NCI-H1417 treated with DMSO at 0.1 percent for 48 hours (cell line): ENCODE measurements at places on chromosomes 7 and 10.

DNA sequence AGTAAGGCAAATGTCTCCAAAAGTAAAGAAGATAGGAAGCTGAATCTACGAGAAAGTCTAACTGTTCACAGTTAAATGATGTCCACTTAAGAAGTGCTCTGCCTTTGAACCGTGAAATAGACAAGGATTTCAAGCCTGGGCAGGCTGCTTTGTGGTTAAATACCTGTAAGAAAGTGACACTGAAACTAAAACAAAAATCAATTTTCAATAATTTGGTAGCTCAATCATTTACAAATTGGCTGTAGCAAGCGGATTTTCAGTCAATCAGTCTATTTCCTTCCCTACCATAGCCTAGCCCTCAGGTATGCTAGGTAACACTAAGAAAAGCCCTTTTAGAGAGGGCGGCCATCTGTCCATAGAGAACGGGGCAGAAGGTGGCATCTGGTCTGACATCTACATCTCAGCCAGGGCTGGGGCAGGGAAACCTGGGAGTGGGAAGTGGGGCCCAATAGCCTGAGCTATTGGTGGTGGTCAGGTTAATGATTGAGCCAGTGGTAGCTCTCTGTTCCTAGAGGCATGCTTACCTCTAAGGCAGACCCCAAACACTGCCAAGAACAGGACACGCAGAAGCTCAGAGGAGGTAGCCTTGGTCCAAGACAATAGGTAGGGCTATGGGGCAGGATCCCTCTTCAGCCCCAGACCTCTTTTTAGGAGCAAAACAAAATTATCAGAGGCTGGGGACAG lies 223.2 kb downstream of the CCSER2 start:
- no peak for DNase-seq

DNA sequence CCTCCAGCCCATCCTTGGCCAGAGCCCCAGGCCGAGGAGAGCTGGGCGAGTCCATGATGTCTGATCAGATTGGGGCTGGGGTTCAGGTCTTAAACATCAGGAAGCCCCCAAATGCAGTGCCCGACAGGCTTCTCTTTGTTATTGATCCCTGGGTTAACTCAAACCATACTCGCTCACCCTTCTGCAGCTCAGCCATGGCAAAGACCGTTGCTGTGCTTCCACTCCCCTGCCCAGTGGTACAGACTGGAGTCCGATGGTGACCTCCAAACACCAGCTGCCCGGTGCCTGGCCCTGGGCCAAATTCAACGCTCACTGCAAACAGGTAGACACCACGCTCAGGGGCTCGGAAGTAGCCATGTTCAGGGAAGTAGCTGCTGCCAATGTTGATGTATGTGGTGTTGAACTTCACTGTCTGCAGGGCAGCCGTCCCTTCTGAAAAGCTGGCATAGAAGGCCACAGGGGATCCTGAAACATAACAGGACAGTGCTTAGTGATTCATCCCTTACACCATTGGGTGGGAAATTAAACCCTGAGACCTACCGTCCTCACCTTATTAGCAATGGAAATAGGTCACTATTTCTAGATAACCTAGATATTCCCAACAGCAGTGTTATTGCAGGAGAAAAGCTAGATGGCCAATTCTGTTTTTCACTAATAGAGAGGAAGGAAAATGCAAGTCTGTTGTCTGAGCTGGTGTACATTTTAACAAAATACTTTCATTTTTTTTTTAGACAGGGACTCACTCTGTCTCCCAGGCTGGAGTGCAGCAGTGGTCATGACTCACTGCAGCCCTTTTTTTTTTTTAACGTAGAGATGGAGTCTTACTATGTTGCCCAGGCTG lies 20.5 kb downstream of the MMRN2 start:
- DNase-seq = no peak

- DNase-seq = no peak
Observed at GRCh38 chr7:112161253-112162141, 44.7 kb downstream of the DOCK4 start.

DNA sequence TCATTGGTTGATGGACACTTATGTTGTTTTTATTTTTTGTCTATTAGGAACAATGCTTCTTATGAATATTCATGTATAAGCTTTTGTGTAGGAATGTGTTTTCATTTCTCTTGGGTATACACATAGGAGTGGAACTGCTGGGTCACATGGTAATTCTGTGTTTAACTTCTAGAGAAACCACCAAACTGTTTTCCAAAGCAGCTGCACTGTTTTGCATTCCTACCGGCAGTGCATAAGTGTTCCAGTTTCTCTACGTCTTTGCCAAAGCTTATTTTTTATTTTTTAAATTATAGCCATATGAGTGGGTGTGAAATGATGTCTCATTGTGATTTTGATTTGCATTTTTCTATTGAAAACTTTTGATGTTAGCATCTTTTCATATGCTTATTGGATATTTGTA lies 51.3 kb downstream of the ADK start:
- no peak for DNase-seq

DNA sequence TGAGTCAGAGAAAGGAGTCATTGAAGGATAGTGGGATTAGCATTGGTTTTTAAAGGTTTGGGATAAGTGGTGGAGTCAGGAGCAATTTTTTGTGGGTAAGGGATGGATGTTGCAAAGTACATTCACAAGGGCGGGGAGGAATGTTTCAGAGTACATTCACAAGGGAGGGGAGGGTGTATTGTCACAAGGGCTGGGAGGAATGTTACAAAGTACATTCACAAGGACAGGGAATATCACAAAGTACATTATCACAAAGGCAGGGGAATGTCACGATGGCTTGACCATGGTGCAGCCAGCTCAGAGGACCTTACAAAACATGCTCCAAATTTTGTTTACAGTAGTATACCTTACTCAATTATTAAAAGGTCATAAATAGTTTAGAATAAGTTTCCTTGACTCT lies 30.3 kb downstream of the C1GALT1 start:
- no peak for DNase-seq

DNA sequence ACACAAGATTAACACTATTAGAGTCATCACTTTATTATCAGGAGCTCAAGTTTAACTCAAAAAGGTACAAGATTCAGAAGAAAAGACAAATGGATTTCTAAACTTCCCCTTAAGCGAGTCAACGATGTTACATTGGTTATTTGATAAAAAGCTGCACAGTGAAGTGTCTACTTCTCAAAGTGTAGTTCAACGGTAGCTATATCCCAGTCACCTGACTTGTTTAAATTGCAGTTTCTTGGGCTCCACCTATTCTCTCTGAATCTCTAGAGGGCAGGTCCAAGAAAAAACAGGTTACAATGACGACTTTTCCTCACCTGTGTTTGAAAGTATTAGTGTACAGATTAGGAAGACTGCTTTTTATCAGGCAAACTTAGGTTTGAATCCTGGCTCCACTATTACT lies 16.6 kb downstream of the MINDY3 start:
- DNase-seq = no peak

DNA sequence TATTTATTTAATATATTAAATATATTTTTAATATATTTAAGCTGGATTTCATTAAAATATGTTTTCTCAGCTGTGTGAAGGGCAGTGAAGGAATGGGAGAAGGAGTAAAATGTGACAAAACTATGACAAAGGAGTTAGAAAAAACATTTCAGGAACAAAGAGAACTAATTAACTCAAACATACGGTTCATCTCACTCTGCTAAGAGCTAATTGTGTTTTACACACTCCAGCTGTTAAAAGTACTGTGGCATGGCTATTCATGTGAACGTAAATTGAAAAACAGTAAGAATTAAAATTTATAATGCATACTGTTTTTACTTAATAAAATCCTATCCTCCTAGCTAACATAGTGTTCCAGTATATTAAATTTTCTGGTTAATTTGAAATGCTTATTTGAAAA lies 262.5 kb upstream of the GNAI1 start:
- no peak for DNase-seq

DNA sequence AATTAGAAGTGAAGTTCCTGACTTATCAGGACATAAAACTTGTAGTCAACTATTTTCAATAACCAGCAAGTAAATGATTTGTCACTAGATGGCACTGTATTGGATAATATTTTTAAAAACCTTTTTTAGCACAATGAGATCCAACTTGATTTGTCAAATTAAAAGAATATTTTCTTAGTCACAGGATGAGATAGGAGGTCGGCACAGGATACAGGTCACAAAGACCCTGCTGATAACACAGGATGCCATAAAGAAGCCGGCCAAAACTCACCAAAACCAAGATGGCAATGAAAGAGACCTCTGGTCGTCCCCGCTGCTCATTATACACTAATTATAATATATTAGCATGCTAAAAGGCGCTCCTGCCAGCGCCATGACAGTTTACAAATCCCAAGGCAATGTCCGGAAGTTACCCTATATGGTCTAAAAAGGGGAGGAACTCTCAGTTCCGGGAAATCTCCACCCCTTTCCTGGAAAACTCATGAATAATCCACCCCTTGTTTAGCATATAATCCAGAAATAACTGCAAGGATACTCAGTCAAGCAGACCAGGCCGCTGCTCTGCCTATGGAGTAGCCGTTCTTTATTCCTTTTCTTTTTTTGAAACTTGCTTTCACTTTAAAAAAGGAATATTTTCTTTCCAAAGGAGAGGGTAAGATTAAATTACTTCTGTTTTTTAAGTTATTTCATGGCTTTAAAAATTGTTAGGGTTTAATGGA lies 255.7 kb upstream of the MKLN1 start:
- no peak for DNase-seq

DNA sequence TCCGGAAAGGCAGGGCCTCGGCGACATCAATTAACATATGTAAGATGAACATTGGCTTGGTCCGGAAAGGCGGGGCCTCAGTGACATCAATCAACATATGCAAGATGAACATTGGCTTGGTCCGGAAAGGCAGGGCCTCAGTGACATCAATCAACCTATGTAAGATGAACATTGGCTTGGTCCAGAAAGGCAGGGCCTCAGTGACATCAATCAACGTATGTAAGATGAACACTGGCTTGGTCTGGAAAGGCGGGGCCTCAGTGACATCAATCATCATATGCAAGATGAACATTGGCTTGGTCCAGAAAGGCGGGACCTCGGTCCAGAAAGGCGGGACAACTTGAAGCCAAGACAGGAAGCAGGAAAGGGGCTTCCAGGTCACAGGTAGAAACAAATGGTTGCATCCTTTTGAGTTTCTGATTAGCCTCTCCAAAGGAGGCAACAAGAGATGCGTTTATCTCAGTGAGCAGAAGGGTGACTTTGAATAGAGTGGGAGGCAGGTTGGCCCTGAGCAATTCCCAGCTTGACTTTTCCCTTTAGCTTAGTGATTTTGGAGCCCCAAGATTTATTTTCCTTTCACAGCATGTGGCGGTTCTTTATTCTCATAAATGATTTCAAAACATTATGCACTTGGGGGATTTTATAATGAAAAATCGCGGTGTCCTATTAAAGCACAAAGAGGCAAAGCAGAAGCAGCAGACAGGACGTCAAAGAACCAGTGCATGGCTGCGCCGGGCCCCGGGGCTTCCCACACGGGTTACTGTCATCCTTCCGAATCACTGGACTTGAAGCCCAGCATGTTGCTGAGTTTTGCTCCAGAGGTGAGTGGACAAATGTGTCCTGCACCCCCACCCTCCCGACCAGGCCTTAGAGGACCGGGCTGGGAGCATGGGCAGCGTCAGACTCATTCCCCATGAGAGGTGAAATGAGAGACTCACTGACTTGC lies 43.1 kb upstream of the EN2 start:
- DNase-seq = no peak

DNA sequence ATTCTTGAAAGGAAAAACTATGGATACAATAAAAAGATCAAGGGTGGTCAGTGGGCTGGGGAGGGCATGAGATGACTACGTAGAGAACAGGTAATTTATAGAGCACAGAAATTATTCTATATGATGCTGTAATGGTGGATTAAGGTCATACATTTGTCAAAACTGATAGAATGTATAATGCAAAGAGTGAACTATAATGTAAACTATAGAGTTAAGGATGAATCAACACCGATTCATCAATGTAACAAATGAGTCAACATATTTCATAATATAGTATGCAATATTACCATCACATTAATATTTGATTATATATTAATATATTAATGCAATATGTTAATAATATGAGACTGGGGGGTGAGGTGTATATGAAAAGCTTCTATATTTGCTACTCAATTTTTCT lies 555.6 kb upstream of the POT1 start:
- no peak for DNase-seq

DNA sequence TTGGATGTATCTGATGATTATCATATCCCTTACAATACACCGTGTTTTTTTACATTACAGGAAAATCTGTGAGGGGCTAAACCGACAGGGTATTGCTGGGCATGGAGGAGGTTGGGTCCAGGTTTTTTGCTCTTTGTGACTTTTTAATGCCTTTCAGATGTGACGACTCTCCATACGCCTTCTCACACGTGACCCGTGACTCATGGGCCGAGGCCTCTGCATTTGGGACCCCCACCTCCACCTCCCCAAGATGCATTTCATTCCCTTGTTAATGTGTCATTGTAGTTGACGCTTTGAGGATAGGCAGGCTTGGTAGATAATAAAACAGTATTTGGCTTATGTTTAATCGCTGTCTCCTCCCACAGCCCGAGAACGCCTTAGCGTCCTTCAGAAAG lies 95.3 kb downstream of the CUX1 start:
- no peak for DNase-seq

GRCh38 chr7:25707768-25708620 lies 444.0 kb upstream of the NFE2L3 start:
- DNase-seq = no peak

- no peak for DNase-seq
Observed at GRCh38 chr7:44801890-44802289, 5.4 kb downstream of the PPIA start.
